ENCODE measurements at places on chromosomes 2 and 18.
A peak's percentile ranks its signal among the peaks of the same experiment; 100 is the strongest.

GRCh38 chr2:28582595-28582994 lies 86.7 kb downstream of the PLB1 start:
- no peak for DNase-seq

GRCh38 chr2:1772471-1773267 lies 28.4 kb upstream of the PXDN start:
- DNase-seq: no peak

DNA sequence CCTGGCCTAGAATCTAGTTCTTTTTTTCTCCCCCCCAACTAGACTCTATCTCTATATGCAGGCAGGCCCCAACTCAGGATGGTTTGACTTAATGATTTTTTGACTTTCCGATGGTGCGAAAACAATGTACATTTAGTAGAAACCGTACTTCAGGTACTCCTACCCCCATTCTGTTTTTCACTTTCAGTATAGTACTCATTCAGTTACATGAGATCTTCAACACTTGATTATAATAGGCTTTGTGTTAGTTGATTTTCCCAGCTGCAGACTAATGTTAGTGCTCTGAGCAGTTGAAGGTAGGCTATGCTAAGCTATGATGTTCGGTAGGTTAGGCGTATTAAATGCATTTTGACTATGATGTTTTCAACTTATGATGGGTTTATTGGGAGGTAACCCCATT lies 37.7 kb downstream of the PLEKHB2 start:
- DNase-seq: peak; percentile 30

DNA sequence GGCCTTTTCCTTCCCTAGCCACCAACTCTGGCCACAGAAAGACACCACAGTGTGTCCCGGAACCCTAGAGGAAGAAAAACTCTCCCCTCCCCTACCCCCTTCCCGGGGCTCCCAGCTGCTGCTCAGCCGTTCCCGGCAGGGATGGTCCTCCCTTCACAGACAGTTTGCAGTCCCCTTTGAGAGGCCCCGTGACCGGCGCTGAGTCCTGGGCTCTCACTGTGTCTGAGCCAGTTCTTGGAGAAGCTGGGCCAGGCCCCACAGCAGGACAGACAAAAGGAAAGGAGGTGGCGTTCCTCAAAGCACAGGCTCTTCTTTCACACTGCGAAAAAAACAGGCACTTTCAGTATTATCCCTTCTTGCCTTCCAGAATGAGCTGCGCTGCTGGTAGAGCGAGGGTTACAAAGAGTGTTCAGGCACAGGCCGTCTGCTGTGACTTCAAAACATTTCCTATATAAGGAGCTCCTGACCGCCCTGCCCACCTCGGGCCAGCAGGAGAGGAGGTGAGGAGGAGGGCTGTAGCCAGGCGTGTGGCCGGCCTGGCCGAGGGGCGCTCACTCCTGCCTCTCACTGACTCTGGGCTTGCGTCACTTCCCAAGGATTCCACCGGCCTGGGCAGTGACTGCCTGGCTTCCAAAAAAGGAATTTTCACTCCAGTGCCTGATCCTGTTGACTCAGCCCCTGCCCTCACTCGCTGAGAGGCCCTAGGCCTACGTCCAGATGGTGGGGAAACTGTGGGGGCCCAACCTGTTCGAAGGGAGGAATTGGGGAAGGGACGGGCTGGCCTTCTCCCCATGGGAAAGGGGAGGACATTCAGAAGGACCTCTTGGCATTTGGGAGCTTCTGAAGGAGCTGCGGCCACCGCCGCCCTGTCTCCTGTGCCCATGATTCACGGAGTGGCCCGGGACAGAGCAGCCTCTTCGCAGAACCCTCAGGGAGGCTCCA lies 24.9 kb downstream of the CIDEA start:
- DNase-seq: no peak

- DNase-seq: peak; percentile 71
These were observed 1.0 kb upstream of the NFATC1 start for GRCh38 chr18:79394534-79395307.

DNA sequence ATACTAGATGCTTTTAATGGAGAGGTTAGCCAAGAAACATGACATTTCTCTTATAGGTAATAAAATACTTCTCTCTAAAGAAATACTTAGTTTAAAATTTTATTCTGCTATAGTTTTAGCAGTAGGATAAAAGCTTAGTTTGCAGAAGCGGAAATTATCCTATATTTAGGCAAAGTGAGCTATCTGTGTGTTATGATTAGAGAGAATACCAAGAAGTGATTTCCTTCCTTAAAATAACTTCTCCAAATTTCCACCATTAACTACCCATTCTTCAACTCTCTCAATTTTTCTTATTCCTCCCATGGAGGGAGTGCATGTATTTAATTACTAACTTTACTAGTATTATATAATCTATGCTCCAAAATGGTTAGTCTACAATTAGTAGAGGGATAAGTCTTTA lies 15.8 kb upstream of the IL1RL1 start:
- no peak for DNase-seq

GRCh38 chr2:218366621-218367414 lies 10.2 kb downstream of the CATIP start:
- no peak for DNase-seq

DNA sequence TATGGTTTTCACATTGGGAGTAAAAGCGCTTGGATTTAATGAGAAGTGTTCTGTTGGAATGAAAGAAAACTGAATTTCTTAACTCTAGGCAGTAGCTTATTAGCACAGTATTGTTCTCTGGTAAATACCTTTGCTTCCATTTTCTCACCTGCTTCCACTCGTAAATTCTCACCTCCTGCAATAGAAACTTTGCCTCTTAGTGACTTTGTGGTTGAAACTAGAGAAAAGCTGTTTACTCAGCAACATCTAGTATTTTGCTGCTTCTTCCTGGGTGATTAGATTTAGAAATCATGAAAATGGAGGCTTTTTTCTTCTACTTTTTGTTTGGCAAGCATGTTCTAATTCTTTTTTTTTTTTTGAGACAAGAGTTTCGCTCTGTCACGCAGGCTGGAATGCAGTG lies 385.4 kb downstream of the SPAG16 start:
- no peak for DNase-seq

DNA sequence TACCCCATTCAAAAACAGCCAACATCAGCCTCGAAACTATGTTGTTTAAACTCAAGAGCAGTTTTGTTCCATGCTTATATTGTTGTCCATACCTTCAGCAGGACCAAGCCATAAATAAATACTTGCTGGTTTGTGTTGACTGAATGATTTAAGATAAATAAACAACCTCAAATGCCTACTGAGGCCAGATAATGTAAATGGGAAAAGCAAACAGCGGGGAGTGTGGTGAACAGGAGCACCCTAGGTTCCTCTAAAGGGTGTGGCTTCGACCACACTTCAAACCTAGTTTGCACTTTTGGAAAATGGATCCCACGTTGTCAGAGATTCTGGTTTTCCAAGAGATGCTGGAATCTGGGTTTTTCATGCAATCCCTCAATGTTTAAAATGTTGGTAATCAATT lies 1.7 kb upstream of the PMAIP1 start:
- DNase-seq: no peak

DNA sequence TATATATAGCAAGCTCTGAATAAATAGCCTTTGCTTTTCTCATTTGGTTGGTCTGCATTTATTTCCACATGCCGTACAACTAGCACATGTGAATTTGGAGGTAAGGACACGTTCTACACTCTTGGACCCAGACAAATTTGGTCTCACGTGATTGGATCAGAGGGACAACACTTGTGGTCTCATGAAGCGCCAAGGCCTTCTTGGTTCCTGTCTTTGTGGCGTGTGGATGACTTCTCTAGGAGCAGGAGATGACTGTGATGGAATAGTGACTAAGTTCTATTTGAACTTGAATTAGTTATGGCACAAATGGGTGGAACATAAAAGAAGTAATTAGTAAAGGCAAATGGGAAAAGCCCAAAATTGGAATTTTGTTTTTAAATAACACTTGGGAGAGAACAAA lies 206.9 kb downstream of the BCL2 start:
- no peak for DNase-seq

GRCh38 chr2:37800176-37800858 lies 124.8 kb upstream of the RMDN2 start:
- DNase-seq: no peak

- DNase-seq: no peak
These were observed 19.0 kb downstream of the KRCC1 start for GRCh38 chr2:88036606-88037005.

- DNase-seq: no peak
These were observed 34.4 kb upstream of the RAPGEF4 start for GRCh38 chr2:172701250-172701649.

- DNase-seq: no peak
These were observed 11.9 kb downstream of the MREG start for GRCh38 chr2:216001216-216002100.

DNA sequence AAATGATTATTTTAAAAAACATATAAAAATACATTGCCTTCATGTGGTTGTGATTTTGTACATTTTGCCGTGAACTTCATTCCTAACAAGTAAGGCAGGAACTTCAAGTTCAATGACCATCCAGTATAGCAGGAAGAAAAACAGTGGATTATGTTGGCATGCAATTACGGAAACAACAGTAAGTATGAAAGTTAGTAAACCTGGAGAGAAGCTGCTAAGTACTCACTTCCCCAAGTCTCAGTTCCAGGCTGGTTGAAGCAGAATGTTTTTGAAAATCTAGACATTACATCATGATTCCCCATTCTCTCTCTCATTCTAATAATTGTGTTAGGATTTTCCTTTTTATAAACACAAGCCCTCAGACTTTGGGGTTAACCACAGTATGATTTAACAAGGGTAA lies 987.1 kb upstream of the KLHL29 start:
- no peak for DNase-seq

All from Karpas-422 (cell line).